Activated CD4-positive, alpha-beta T cell treated with anti-CD3 and anti-CD28 coated beads for 36 hours (primary cell): ENCODE measurements at places on chromosomes 11 and 22. TPM values are rescaled to one million over a fixed set of nuclear protein-coding genes. Genes with fewer than 3 reads are reported as not detected.
A peak's percentile ranks its signal among the peaks of the same experiment; 100 is the strongest.

The OR5A1 gene
- not detected for total RNA-seq

The APLNR gene
- not detected for total RNA-seq

The RASSF10 gene
- not detected for total RNA-seq

The IFITM10 gene
- total RNA-seq: not detected

The HYOU1 gene
- 114 TPM for total RNA-seq

The TRIM6 gene
- 0.75 TPM for total RNA-seq

The SMIM38 gene
- total RNA-seq: 0.47 TPM

GRCh38 chr11:17810746-17811145 is 76.2 kb downstream of the KCNC1 start:
- no peak overlapping the region for H3K4me3 ChIP-seq
- H3K27me3 ChIP-seq: no peaks in the 10 kb centered on the region
- no peak overlapping the region for H3K27ac ChIP-seq
- no peaks in the 10 kb centered on the region for H3K4me1 ChIP-seq
- peaks cover 6% of the 10 kb centered on the region for H3K36me3 ChIP-seq

DNA sequence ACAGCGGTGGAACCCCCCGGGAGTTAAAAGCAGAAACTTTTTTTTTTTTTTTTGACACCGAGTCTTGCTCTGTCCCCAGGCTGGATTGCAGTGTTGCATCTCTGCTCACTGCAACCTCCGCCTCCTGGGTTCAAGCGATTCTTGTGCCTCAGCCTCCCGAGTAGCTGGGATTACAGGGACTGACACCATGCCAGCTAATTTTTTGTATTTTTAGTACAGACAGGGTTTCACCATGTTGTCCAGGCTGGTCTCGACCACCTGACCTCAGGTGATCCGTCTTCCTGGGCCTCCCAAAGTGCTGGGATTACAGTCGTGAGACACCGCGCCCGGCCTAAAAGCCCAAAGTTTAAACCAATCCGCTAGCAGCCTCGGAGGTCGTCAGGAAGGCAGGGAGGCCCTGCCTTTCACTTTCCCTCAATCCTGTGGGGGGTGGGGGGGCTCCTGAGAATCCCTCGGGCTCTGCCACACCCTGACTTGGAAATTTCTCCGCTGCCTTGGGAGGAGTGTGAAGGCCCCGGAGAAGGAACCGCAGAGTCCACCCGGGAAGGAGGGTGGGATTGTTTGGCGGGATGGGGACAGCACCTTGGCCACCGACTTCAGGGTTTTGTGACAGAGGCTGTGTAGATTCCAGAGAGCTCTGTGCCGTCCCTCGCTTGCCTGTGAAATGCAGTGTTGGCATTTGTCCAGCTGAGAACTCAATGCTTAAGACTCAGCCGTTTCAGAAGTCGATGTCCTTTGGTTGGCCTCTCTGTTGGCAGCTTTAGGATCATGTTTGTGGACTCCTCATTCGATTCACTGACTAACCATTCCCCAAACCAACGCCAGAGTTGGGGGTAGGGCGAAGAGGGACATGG is 1.0 kb downstream of the ARHGAP8 start:
- no peaks in the 10 kb centered on the region for H3K36me3 ChIP-seq
- peaks cover 3% of the 10 kb centered on the region for H3K4me1 ChIP-seq
- no peak overlapping the region for H3K27ac ChIP-seq
- no peak for DNase-seq

DNA sequence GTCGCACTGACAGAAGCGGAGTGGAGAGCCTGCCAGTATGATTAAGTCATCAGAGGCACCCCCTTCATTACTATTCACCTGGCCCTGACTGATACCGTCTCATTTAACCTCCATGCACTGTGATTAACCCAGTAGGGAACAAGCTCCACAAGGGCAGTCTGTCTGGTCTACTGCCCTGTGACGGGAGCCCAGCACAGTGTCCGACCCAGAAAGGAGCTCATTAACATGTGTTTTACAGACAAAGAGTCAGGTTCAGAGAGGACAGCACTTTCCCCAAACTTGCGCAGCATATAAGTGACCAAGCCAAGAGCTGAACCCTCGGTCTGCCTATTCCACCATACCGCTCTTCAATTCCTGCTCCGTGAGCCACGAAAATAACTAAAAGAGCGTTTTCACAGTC is 129.5 kb downstream of the RRAS2 start:
- H3K27me3 ChIP-seq: no peaks in the 10 kb centered on the region
- H3K4me1 ChIP-seq: no peaks in the 10 kb centered on the region
- DNase-seq: no peak

- H3K27me3 ChIP-seq: no peaks in the 10 kb centered on the region
- H3K36me3 ChIP-seq: no peaks in the 10 kb centered on the region
- H3K27ac ChIP-seq: no peak overlapping the region
- DNase-seq: no peak
- H3K4me1 ChIP-seq: peaks cover 6% of the 10 kb centered on the region
Observed at GRCh38 chr11:119701591-119702549, 27.1 kb downstream of the NECTIN1 start.

- H3K27me3 ChIP-seq: no peaks in the 10 kb centered on the region
- H3K4me1 ChIP-seq: peaks cover 52% of the 10 kb centered on the region
- H3K36me3 ChIP-seq: peaks cover 58% of the 10 kb centered on the region
- no peak overlapping the region for H3K4me3 ChIP-seq
- no peak overlapping the region for H3K27ac ChIP-seq
- no peak for DNase-seq
Observed at GRCh38 chr22:23712256-23712655, 21.4 kb downstream of the RGL4 start.

GRCh38 chr11:48017105-48017830 is 36.9 kb downstream of the PTPRJ start:
- H3K4me1 ChIP-seq: peaks cover 88% of the 10 kb centered on the region
- H3K4me3 ChIP-seq: no peak overlapping the region
- H3K27me3 ChIP-seq: no peaks in the 10 kb centered on the region
- H3K27ac ChIP-seq: peak overlapping the region; percentile 71

GRCh38 chr11:92296138-92296515 is 71.5 kb downstream of the FAT3 start:
- no peaks in the 10 kb centered on the region for H3K4me1 ChIP-seq
- DNase-seq: no peak
- no peaks in the 10 kb centered on the region for H3K36me3 ChIP-seq
- no peak overlapping the region for H3K4me3 ChIP-seq

GRCh38 chr11:3091846-3092602 is 34.8 kb upstream of the CARS1 start:
- H3K36me3 ChIP-seq: no peaks in the 10 kb centered on the region
- no peaks in the 10 kb centered on the region for H3K27me3 ChIP-seq
- no peak overlapping the region for H3K4me3 ChIP-seq
- DNase-seq: peak; percentile 84

- no peak overlapping the region for H3K4me3 ChIP-seq
- no peak for DNase-seq
- H3K36me3 ChIP-seq: no peaks in the 10 kb centered on the region
- peaks cover 15% of the 10 kb centered on the region for H3K4me1 ChIP-seq
Observed at GRCh38 chr22:38276166-38276565, 3.4 kb upstream of the TMEM184B start.

GRCh38 chr11:134414766-134415765 is 3.0 kb upstream of the B3GAT1 start:
- H3K27me3 ChIP-seq: peaks cover 40% of the 10 kb centered on the region
- H3K4me1 ChIP-seq: peaks cover 4% of the 10 kb centered on the region
- H3K4me3 ChIP-seq: no peak overlapping the region
- H3K27ac ChIP-seq: no peak overlapping the region

DNA sequence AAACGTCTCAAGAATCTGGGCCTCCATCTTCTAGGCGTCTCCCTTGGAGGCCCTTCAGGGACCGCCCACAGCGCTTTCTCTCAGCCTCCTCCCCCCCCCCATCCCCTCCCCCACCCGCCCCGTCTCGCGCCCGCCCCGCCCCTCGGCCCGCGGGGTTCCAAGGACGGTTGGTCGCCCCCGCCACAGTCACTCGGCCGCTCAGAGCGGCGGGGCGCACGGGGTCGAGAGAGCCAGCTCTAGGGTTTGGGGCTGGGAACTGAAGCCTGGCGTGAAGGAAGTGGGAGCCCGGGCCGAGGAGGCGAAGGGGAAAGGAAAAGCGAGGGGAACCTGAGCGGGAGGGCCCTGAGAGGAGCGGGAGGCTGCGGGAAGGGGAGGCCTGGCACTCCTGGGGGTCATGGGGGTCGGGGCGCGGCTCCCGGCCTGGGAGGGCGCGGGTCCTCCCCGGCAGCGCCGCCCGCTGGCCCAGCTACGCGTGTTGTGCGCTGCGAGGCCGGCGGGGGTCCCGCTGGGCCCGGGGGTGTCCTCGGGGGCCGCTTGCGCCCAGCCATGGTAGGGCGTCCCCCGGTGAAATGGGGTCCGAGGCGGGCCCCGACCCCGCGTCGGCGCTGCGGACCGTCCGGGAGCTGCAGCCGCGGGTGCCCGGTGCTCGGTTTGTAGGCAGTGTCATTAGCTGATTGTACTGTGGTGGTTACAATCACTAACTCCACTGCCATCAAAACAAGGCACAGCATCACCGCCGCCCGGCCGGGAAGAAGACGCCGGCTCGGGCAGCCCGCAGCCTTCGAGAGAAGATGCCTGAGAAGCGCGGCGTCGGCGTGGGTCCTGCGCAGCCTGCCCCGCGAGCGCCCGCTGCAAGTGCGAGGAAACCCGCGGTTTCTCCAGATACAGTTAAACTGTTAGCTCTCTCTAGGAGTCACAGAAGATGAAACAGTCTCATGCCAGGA is at the start of gene BTG4:
TSS of gene BTG4 (minus strand) at position 91 of the 944 bp plus-strand sequence. CDS start 13,610 bp downstream, outside the sequence.
- peaks cover 40% of the 10 kb centered on the region for H3K27me3 ChIP-seq
- H3K27ac ChIP-seq: no peak within 1 kb of the TSS
- peak within 1 kb of the TSS; percentile 61 for H3K4me3 ChIP-seq
- peaks cover 17% of the 10 kb centered on the region for H3K4me1 ChIP-seq
- DNase-seq: peak; percentile 60

DNA sequence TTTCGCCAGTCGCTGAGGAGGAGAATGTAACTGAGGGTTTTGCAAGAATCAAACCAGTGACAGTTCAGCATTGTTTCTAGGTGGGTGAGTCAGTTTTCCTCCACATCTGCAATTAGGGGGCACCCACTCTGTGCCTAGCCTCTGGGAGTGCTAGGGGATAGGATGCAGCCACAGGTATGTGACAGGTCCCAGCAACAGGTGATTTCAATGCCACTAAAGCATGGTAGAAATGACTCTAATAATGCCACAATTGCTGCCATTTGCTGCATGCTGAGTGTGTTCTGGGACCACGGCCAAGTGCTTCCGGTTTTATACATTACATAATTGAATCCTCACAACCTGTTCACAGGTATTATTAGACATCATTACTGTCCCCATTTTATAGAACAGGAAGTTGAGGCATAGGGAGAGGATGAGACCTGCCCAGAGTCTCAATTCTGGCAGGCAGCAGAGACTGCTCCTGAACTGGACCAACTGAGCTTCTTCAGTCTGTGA is 556 bp downstream of the CRYBB2 start:
- no peak overlapping the region for H3K4me3 ChIP-seq
- peaks cover 13% of the 10 kb centered on the region for H3K27me3 ChIP-seq
- DNase-seq: no peak
- no peak overlapping the region for H3K27ac ChIP-seq

GRCh38 chr22:49935561-49935960 is 17.1 kb downstream of the CRELD2 start:
- no peak for DNase-seq
- H3K27me3 ChIP-seq: no peaks in the 10 kb centered on the region
- peaks cover 49% of the 10 kb centered on the region for H3K4me1 ChIP-seq
